ENCODE measurements at places on chromosomes 7 and 10.

GRCh38 chr10:28294809-28295208 is 8.1 kb downstream of the MPP7 start:
- DNase-seq, result no peak

DNA sequence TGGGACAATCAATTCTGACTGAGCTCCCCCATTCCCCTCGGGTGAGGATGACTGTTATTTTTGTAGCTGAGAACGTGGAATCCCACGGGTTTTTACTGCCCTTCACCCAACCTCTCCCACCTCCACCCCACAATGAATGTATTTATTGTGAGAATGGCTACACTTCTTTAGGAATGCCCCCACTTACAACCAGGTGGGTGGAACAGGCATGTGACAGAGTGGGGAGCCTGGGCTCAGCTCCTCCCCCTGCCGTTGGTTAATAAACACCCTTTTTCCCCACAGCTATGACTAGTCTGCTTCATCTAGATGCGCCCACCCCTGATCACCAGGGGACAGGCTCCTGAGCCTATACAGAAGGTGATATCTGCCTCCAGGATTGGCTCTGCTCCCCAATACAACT is 2.0 kb downstream of the MRPL43 start:
- DNase-seq, result no peak

GRCh38 chr10:69965919-69966662 is 86.6 kb upstream of the MACROH2A2 start:
- no peak for DNase-seq

DNA sequence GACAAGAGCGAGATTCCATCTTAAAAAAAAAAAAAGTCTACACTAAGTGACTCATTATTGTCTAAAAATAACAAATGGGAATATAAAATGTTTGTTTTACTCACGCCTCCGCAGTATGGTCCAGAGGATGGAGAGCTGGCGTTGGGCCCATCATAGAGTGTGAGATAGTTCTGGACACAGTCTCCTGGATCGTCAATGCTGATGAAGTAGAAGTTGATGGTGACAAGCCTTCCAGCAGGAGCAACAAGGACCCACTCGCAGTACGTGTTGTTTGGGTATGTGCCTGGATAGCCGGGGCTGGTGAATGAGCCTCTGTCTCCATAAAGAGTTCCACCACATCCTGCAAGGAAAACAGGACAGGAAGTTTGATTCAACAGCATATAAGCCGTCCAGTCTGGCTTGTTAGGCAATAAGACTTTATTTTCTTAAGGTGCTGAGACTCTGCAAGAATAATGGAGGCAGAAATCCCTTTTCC is 11.5 kb upstream of the RSU1 start:
- DNase-seq, result peak; percentile 46

- no peak for DNase-seq
These were observed 341 bp downstream of the GOT1 start for GRCh38 chr10:99430116-99430450.

DNA sequence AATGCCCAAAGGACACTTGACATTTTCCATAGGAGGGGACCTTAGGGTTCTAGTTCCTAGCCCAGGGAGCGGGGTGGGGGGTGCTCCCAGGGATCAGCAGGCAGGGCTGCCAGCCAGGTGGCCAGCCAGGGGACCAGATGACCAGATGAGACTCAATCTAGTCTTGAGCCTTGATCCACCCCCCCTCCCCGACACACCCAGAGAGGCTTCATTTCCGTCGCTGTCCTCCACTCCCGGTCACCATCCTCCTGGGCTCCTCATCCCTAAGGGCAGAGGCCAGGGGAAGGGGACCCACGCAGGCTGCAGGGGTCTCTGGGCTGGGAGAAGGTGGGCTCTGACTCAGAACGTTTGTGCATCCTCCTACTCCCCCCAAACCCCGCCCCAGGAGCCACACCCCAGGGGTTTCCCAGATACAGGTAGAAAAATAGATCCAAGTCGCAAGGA is 1.0 kb downstream of the STX1A start:
- DNase-seq, result peak; percentile 72

DNA sequence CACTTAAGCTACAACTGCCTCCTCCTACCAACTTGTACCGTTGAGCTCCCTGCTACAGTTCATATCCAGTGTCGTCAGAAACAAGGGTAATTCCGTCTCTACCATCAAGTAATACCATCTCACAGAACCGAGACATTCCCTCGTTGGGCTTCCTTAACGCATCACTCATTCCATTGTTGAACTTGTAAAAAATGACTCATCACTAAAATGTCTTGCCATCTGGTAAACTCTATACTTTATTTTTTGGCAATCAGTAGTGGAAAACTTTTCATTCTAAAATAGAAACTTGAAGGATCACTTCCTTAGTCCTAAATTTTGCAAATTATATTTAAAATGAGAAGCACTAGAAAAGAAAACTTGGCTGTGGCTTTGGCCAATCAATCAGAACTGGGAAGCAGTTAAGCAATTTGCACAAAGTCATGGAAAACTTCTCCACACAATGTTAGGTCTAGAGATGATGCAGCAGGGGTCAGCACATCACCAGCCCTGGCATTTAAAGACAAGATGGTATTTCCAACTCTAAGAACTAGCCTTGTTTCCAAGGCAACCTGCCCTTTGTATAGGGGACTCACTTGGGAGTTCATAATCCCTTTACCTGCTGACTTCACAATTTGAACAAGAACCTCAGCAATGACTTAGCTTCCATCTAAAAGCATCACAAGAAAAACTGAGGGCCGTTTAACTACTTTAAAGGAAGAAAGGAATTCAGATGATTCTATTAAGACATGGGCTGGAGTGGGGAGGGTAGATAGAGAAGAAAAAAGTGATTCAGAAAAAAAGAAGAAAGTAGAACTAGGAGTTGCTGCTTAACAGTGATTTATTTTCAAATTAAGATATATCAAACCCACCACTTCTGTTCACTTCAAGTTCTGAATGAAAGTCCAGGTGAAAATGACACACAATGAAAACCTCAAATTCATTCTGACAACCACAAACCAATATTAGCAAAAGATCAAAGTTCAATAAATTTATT is 288.1 kb downstream of the PARD3 start:
- peak; percentile 29 for DNase-seq

- no peak for DNase-seq
These were observed 81.8 kb downstream of the PAX2 start for GRCh38 chr10:100826983-100827818.

- no peak for DNase-seq
These were observed 315.9 kb upstream of the SEMA3A start for GRCh38 chr7:84510505-84510904.

DNA sequence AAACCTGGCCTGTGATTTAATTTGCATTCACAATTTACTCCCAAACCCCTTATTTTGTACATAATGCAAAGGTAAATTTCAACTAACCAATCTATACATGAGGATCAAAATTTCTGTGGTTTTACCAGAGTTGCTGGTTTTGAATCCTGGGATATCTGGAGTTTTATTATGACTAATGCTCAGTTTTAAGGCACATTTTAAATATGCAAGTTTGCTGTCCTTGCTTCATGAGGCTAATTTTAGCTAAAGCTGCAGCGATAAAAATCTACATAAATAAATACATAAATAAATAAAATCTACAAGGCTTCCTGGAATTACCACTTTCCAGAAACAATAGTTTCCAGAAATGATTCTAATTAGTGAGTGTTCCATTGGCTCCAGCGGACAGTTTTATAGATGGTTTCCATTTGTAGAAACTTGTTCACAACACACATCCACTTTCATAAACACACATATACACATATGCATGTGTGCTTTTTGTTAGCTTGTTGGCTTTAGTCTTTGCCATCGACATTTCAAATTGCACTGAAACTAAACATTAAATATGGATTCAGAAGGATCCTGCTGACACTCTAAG is 339.5 kb upstream of the NRP1 start:
- no peak for DNase-seq

GRCh38 chr7:114720725-114721124 is 201.2 kb upstream of the MDFIC start:
- DNase-seq, result no peak

DNA sequence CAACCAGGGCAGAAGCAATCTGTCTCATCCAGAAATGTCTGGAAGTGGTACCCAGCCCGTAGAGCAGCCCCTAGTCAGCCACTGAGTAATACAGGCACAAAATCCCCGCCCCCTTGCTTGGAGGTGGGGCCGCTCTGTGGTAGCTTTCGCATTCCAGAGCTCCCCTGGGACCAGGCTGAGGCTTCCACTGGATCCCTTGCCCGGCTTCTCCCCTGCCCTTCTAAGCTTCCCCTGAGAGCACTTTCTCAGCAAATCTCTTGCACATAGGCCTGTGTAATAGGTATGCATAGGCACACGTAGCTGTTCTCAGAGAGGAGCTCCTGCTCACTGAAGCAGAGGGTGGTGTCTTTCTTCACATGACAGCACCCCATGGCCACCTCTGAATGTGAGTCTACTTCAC is 144.2 kb downstream of the BMS1 start:
- no peak for DNase-seq

- no peak for DNase-seq
These were observed 60.9 kb upstream of the ZPBP start for GRCh38 chr7:50153995-50154394.

Data from RKO (cell line).